HS-5 (cell line): ENCODE measurements at places on chromosomes 4 and X.

- no peak for DNase-seq
Measured at GRCh38 chr4:154516318-154517029, 24.9 kb upstream of the DCHS2 start.

DNA sequence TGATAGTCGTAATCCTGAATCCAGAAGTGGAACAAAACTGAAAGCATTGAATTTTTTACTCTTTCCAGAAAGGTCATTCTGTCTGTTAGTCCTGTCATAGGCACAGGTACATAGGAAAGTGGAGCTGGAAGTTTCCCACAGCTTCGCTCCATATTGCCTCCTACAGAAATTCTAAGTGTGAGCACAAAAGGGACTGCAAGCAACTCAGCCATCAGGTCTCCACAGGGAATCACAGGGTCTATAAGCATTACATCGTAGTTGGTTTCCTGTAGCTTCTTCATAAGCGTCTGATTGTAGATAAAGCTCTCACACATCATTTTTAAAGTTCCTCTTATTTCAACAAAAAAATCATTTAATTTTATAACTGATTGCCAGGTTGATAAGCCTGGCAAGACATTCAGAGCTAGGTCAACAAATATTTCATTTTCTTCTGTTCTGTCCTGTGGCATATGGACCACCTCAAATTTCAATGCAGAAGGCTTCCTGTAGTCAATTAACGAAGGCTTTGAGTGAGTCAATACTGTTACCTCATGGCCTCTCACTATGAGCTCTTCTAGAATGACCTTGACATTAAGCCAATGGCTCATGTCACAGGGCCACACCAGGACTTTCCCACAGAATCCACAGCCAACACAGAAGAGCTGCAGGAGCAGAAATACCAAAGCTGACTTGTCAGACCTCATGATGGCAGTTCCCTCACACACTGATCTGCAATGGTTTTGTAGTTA is at the start of gene UGT2A3:
Gene UGT2A3 (minus strand): TSS at position 727 of the 728 bp plus-strand sequence. CDS start 44 bp downstream, at position 683.
- DNase-seq = no peak

- no peak for DNase-seq
Measured at GRCh38 chrX:84339507-84340364, 151.7 kb upstream of the RPS6KA6 start.

DNA sequence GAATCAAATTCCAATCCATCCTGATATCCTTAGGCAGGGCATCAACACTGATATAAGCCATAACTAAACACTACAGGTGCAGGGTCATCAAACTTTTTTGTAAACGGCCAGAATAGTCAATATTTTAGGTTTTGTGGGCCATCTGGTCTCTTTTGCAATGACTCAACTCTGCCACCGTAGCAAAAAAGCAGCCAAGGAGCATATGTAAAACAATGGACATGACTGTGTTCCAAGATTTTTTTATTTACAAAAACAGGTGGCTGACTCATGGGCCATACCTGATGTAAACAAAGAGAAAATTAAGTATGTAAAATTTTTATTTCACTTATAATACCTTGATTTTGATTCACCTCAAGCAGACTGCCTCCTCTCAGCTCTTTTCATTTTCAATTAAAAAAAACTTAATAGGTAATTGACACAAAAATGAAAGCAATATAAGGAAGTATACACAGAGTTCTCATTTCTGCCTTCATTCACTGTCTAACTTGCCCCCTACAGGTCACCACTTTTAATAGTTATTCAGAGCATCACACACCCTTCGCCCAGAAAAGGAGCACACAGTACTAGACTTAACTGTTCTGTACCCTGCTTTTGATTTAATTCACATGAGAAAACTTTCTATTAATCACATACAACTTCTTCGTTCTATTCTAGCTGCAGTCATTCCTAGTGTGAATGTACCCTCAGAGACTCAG is 35.3 kb upstream of the GPM6B start:
- no peak for DNase-seq

DNA sequence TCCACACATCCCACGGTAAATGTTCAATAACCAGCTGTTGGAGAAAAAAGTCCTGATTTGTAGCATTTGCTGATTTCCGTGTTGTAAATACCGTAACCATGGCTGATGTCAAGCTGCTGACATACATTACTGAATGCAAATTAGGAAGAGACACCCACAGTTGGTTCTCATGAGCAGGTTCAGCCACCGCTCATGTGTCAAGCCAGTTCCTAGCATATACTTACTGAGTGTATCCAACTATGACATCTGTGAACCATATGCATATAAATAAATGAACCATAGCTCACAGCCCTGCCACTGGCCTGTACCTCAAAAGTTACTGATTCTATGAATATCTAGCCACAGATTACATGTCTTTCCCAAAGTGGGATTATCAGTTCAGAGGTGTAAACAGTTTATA is 29.5 kb downstream of the FHDC1 start:
- DNase-seq = no peak

DNA sequence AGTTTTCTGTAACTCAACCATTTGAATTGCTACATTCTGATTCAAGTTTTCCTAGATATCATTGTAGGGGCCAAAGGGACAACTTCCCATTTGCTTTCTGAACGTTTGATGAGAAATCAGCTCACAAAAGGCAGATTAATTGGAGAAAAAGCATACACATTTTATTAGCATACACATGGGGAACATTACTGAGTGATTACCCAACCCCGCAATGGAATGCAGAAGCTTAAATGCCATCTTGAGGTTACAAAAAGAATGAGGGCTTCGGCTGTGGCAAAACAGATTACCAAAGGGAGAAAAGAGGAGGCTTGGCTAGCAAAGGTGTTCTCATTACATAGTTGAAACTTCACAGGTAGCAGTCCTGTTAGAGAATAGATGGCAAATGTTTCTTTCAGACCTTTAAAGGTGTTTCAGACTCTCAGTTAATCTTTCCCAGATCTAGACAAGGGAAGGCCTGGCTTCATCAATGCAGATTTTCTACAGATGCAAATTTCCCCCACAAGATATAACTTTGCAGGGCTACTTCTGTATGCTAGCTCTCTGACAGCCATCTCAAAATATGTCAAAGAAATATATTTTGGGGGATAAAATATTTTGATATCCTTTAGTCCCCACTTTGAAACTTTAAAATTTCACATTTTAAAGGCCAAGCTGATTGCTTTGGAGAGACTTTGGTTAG is 26.5 kb upstream of the HERC6 start:
- peak; percentile 45 for DNase-seq

DNA sequence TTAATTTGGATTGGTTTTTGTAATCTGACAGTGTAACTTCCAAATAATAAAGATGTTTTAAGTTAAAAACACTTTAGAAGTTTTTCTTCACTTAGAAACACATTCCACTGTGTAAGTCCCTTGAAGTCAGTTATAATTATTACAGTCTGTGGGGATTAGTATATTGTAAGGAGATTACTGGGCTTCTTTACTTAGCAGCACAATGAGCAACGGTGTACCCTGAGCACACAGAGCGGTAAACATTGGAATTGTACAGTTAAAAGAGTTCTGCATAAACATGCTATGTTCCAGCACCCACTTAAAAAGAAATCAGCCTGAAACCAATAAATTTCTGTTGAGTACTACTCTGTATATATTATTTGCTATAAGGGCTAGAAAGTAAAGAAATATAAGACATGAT is 44.3 kb downstream of the CCSER1 start:
- no peak for DNase-seq

- DNase-seq = peak; percentile 45
Measured at GRCh38 chr4:86594559-86595425, 677 bp downstream of the PTPN13 start.

- peak; percentile 16 for DNase-seq
Measured at GRCh38 chrX:71292669-71293365, 8.7 kb upstream of the ITGB1BP2 start.

DNA sequence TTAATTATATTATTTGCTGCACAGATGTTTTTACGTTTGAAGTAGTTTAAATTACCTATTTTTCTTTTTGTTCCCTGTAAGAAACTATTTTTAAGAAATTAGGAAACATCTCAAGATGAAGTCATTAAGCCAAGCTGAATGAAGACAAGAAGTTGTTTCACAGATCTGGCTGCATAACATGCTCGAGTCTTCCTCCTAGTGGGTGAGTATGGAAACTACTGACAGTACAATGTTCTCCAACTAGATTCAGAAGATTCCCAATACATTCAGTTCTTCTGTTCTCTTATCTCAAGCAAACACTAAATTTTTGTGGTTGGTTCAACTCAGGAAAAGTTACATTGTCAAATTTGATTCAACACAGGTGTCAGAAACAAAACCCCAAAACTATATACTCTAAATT is 256.8 kb upstream of the VCX start:
- DNase-seq = no peak

DNA sequence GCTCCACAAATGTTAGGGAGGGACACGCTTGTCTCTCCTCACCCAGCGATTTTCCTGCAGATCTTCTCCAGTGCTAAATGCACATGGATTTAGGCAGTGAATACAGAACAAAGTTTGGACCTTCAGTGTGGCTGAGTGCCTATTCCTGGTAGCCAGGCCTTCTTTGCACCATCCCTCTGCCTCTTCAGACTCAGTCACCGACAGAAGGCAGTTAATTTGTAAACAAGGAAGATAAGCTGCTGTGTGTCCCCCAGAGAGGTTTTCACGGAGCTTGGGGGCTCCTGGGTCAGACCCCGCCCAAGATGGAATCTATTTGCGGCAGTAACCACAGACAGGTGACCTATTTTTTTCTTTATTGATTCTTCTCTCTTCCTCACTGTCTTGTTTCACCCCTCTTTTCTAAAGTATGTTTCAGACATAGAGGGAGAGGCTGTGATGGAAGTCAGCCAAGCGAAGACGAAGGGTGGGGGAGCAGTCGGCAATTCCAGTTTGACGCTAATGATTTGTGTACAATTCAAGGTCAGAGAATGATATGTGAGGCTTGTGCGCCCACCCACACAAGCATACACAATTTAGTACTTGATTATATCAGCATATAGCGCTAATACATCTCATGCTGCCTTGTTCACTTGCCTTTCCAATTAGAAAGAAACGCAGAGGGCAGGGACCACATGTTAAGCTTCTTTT is 200.8 kb downstream of the MGST2 start:
- DNase-seq = no peak

DNA sequence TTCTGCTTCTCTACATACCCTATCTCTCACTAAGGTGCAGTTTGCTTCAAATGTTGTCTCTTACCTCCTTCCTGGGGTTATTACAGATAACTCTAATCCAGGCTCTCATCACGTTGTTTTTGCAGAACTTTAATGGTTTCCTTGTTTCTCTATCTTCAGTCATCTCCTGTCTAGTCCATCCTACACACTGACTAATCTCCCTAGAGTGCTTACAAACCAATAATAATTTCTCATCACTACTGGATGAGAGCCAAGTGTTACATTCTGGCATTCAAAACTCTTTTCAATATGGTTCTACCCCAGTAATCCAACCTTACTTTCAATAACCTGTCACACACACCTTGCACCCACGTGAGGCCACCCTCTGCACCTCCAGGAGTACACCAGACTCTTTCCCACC is 86.1 kb downstream of the SYNPO2 start:
- no peak for DNase-seq

GRCh38 chr4:145234091-145234706 is 53.8 kb upstream of the OTUD4 start:
- no peak for DNase-seq

GRCh38 chrX:130741584-130741983 is 161.4 kb downstream of the ENOX2 start:
- no peak for DNase-seq

- no peak for DNase-seq
Measured at GRCh38 chr4:140994015-140994414, 139.3 kb downstream of the RNF150 start.

DNA sequence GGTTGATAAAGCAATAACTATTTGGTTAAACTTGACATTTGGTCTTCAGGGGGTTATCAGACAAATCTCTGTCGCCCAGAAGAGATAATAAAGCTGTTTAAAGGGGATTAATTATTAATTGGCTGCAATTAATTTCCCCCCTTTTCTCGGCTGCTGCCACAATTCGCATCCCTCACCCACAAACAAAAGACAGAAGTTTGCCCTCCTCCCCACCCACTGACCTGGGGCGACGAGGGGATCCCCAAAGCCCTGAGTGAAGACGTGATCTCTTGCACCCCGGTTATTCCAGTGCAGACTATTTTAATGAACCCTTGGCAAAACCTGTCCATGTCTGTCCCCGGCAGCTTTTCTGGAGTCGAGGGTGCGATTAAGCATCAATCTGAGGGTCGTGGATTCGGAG is 55.7 kb upstream of the TMEM33 start:
- no peak for DNase-seq

GRCh38 chr4:15455290-15455689 is 14.4 kb upstream of the CC2D2A start:
- no peak for DNase-seq

- DNase-seq = no peak
Measured at GRCh38 chrX:19040373-19040772, 56.5 kb upstream of the PHKA2 start.

- DNase-seq = no peak
Measured at GRCh38 chr4:120842031-120842430, 80.5 kb downstream of the PRDM5 start.

- DNase-seq = no peak
Measured at GRCh38 chrX:148609515-148610327, 109.3 kb downstream of the AFF2 start.

DNA sequence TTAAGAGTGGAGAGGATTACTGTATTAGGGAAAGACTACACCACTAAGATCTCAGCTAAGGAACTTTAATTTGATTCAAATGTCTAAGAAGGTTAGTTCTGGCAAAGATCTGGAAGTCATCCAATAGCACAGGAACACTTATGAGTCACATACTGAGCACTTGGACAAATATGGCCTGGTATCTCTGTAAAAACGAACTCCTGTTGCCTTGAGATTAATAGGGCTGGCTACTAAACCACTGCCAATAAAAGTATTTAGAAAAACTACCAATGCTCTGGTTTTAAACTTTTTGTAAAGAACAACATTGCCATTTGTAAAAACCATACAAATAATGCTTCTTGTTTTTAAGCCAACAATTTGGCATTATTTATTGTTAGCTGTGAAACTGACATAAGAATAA is 70.5 kb downstream of the SEC24D start:
- DNase-seq = peak; percentile 85

- no peak for DNase-seq
Measured at GRCh38 chr4:70715097-70715496, 6.7 kb upstream of the RUFY3 start.

GRCh38 chr4:161254375-161254774 is 909.4 kb downstream of the FSTL5 start:
- no peak for DNase-seq

- no peak for DNase-seq
Measured at GRCh38 chr4:147094238-147094637, 148.6 kb upstream of the TTC29 start.

DNA sequence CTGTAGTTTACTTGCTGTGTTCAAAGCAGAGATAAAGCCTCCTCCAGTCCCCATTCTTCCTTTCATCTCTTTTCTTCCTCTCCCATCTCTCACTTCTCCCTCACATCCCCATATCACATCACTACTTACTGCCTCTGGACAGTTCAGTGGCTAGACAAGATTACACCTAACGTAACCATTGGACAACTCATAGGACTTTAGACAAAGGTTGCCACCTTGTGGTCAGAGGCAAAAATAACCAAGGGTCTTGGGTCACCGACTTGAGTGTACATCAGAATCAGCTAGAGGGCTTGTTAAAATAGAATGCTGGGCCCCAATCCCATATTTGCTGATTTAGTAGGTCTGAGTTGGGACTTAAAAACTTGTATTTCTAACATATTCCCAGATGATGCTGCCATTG is 109.3 kb upstream of the DGKK start:
- DNase-seq = no peak

- no peak for DNase-seq
Measured at GRCh38 chr4:163744861-163745260, 250.4 kb downstream of the TMA16 start.

GRCh38 chrX:41828826-41829225 is 94.5 kb downstream of the CASK start:
- no peak for DNase-seq
